Right ventricle myocardium superior (tissue), 1 donor: ENCODE measurements at places on chromosomes 2 and 18. TPM values are rescaled to one million over a fixed set of nuclear protein-coding genes. Genes with fewer than 3 reads are reported as not detected.

Gene CTAGE1
- total RNA-seq, result not detected

Gene MDH1B
- total RNA-seq, result 0.54 TPM

Gene ALPP
- not detected for total RNA-seq

Gene LYPD6
- total RNA-seq, result 0.13 TPM

Gene DSC3
- not detected for total RNA-seq

Gene ICOS
- total RNA-seq, result not detected

Gene BOLL
- total RNA-seq, result not detected

Gene TRIM54
- 301 TPM for total RNA-seq

Gene MYO3B
- total RNA-seq, result not detected

Gene REG1B
- not detected for total RNA-seq

Gene SERPINB3
- total RNA-seq, result not detected

Gene C2orf72
- total RNA-seq, result 0.05 TPM

Gene TCF4
- 59.5 TPM for total RNA-seq

Gene SCYGR4
- not detected for total RNA-seq

Gene MSGN1
- not detected for total RNA-seq

Gene RBM44
- 0.38 TPM for total RNA-seq

Gene MAL
- total RNA-seq, result 5.5 TPM

Gene IL1A
- not detected for total RNA-seq
